ENCODE measurements at places on chromosomes 4 and X.
A peak's percentile ranks its signal among the peaks of the same experiment; 100 is the strongest.

GRCh38 chrX:108157628-108158027 lies 66.0 kb downstream of the ATG4A start:
- DNase-seq: no peak

DNA sequence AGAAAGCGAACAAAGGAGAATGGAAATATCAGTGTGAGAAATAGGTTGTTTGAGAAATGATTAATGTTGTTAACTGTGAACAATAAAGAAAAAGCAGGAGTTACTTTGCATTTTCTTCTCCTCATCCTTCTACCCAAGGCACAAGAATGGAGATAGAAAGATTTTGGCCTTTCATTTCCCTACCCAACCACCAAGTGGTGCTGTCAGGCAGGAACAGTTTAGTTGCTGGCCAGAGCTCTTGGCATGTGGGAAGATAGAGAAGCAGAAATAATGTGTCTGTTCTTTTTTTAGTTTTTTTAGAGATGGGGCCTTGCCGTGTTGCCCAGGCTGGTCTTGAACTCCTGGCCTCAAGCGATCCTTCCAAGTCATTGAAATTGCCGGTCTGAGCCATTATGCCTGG lies 12.8 kb downstream of the HOPX start:
- DNase-seq: no peak

DNA sequence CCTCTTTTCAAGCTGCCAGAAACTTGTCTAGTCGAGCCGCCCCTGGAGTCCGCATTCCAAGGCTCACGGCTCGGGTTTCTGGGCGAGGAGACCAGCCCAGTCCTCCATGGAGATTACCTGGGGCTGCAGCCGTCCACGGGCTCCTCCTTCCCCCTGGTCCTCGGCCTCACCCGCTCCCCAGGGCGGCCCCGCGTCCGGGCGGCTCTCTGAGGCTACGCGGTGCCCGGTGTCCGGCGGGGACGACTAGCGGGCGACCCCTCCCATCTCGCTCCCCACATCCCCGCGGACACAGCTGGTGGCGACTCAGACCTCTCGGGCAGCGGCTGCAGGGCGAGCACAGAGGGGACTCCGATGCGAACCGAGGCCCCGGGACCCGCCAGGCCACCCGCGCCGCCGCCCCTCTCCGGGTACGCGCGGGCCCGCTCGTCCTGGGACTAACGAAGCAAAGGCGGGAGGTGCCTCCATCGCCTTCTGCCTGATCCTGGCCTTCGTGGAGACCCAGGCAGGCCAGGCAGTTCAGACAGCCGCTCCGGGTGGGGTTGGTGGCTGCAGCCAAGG lies 159.4 kb downstream of the TRAM1L1 start:
- no peak for DNase-seq

DNA sequence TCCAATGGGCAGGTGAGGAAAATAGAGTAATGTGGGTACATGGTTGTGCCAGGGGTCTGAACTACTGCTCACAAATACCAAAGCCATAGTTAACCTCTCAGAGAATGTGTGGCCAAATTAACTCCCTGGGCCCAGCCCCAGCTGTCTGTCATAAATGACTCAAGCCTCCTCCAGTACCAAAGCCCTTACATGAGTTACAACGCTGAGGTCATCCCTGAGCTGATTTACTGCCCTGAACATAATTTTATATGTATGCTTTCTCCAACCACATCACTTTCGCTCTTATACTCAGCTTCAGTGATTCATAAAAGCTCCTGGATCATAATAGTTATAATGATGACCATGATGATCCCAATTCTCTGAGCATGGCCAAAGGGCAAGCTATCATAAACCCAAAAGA lies 283.9 kb downstream of the NKX6-1 start:
- no peak for DNase-seq

GRCh38 chrX:23952984-23953907 lies 45.4 kb downstream of the CXorf58 start:
- peak; percentile 60 for DNase-seq

DNA sequence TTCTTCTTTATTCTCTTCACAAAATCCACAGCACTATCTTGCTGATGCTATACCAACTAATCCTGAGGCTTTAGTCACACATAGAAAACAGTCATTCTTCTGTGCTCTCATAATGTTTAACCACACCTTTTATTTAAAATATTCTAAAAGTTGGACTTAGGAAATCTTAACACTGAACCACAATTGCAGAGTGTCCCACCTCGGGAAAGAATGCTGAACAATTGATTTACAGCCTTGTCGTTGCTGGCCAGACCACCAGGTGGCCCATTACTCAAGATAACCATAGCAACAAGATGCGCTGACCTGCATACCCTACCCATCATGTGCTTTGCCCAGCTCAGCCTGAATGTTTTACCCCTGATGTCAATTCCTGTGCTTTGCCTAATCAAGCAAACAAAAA lies 100.8 kb downstream of the ARSJ start:
- DNase-seq: no peak

GRCh38 chr4:141339966-141340365 lies 119.3 kb downstream of the ZNF330 start:
- DNase-seq: no peak

GRCh38 chr4:47719576-47719975 lies 118.3 kb downstream of the CORIN start:
- no peak for DNase-seq

GRCh38 chr4:1937550-1937949 lies 66.4 kb downstream of the NSD2 start:
- DNase-seq: no peak

DNA sequence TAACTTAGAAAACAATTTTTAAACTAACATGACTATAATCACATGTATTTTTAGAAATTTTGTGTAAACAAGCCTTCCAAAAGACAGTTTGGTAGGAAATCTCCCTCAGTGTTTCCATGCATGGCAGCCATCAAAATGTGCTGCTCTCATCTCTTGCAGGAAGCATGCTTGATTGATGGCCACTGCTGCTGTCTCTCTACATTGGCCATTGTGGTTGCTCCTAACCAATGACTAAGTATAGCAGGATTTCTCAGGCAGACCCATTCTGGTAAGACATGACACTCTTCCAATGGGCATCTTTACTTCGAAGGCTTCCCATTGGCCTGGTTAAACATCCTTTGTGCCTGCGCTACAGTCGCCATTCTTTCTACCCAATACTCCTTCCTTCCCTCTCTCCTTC lies 78.9 kb upstream of the GUCY1A1 start:
- no peak for DNase-seq

- peak; percentile 37 for DNase-seq
Measured at GRCh38 chr4:71198958-71199357, 139.9 kb upstream of the SLC4A4 start.

GRCh38 chr4:138945401-138945800 lies 70.2 kb upstream of the NOCT start:
- DNase-seq: no peak

- DNase-seq: no peak
Measured at GRCh38 chr4:4333265-4333706, 43.2 kb downstream of the ZBTB49 start.

All from CD4-positive, alpha-beta T cell treated with Interleukin-4 for 4 hours (primary cell).